CD4-positive, alpha-beta T cell treated with Interleukin-4 for 4 hours (primary cell): ENCODE measurements at places on chromosomes 12 and 14.

DNA sequence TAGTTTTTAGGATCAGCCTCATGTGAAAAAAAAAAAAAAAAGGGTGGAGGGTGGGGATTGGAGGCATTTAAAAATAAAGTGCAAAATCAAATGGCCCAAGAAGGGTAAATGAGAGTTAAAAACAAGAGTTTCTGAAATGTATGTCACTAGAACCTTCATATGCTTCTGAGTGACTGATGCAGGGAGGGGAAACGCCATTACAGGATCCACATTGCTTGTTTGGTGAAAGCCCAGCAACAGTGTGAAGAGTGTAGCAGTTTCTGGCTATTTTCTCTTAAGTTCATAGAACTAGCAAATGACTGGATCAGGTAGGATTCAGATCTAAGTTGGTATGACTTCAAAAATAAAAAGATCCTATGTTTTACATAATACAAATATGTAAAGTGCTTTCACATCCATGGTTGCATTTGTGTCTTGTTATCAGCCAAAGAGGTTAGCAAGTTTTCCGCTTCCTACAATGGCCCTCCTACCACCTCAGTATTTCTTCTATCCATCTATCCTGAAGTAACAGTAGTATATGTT, 2.9 kb downstream of the CHPT1 start:
- DNase-seq = no peak

DNA sequence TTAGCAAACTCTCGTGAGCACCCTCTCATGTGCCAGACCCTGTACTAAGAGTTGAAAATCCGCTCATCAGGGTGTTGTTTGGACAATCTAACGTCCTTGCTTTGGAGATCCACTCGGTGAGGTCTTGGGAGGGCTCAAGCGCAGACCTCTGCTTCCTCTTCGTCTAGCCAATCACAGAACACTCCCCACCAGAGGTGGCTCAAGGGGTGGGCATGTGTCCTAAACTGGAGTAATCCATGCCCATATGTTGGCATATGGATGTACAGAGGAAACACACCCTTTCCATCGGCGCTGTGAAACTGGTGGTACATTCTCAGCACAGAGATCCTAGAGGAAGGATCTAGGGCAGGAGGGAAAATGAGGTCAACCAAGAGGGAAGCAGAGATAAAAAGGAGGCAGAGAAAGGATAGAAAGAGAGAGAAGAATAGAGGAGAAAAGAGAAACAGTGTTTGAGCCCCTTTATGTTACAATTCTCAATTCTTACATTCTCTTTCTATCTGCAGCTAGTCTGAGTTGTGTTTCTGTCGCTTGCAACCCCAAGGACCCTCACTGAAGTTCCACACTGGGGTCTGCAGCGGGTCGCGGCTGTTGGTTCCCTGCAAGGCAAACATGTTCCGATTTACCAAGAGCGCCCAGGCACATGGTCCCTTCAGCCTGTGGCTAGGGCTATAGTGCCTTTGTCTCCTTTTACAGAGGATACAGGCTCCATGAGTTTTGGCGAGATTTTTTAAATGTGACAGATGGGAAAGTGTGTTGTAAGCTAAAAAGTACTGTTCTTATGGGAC, 40.5 kb downstream of the DLK1 start:
- no peak for DNase-seq

- DNase-seq = no peak
Observed at GRCh38 chr14:68675233-68675577, 117.7 kb downstream of the ZFP36L1 start.

DNA sequence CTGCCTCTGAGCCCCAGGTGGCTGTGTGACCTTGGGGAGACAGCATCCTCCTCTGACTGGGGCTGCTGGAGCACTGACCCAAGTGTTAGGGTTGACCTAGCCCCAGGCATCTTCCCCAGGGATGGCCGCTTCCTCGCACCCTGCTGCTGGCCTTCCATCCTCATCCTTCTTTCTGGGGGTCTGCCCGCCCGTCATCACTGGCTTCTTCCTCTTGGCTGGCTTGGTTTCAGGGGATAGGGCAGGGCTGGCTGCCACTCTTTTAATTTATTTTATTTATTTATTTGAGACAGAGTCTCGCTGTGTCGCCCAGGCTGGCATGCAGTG, 3.5 kb downstream of the TEDC1 start:
- no peak for DNase-seq

DNA sequence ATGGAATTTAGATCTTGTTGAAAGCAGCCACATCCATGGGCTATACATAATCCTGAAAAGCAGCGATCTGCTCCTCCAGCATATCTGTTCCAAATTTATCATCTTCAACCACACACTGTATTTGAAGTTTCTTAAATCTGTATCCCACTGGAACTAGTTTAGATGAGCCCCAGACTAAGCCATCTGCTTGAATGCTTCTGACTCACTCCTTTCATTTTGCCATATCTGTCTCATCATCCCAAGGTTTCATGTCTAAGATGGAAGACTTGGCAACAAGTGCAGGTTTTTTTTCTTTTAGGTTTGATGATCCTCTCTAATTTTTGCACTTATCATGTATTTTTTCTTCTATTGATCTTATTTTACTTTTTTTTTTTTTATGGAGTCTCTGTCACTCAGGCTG, 54.4 kb upstream of the TMEM263 start:
- DNase-seq = no peak

- no peak for DNase-seq
Observed at GRCh38 chr12:96858162-96858561, 48.9 kb upstream of the NEDD1 start.

DNA sequence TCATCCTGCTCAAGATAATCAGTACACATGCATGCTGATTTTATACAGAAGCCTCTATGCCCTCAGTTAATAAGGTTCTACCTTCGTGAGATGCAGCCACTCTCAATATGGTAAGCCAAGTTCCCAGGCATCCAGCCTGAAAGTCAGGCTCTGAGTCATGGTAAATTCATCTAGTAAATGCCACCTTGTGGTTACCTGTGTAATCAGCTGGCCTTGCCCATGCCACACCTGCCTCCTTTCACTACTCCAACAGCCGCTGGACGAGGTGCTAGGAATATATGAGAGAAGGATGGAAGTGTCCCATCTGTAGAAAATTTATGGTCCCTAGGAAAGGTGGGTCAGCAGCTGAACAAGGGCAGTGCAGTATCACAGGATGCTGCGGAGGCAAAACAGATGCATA, 207.3 kb downstream of the SSPN start:
- DNase-seq = no peak

- DNase-seq = no peak
Observed at GRCh38 chr14:23521785-23522640, 29.6 kb downstream of the ZFHX2 start.

DNA sequence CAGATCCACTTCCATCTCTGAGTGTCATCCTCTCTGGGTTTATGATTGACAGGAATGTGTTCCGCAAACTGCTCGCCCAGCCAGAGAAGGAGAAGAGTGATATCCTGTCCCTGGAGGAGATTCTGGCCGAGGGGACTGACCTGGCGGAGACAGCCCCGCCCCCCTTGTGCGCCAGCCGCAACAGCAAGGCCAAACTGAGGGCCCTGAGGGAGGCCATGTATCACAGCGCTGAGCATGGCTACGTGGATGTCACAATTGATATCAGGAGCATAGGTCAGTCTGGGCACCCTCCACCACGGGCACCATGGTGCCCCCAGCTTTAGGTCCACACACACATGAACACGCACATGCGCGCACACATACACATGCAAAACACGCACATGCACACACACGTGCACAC, 67.5 kb upstream of the PWP1 start:
- no peak for DNase-seq

GRCh38 chr12:109302770-109303169, 6.3 kb downstream of the FOXN4 start:
- DNase-seq = no peak
